ENCODE measurements at places on chromosomes 1 and 21. TPM values are rescaled to one million over a fixed set of nuclear protein-coding genes. Genes with fewer than 3 reads are reported as not detected.

Gene PPIAL4G
- total RNA-seq = not detected

Gene TNN
- total RNA-seq = not detected

Gene CFAP57
- 0.28 TPM for total RNA-seq

Gene LRRC39
- 0.46 TPM for total RNA-seq

Gene LENEP
- 0.18 TPM for total RNA-seq

Gene OVAAL
- total RNA-seq = not detected

Gene BCAR3
- total RNA-seq = 21.3 TPM

Gene GCSAML
- not detected for total RNA-seq

Gene HNRNPCL1
- not detected for total RNA-seq

Gene TMEM125
- total RNA-seq = not detected

Gene FMO3
- total RNA-seq = 0.57 TPM

Gene TMEM82
- total RNA-seq = not detected

Gene SLAMF7
- not detected for total RNA-seq

Gene TMCO1
- 65.0 TPM for total RNA-seq

Gene RNF2
- total RNA-seq = 18.1 TPM

Gene CELA2B
- 0.18 TPM for total RNA-seq

Gene TNFRSF4
- total RNA-seq = 0.14 TPM

Gene GPR52
- total RNA-seq = 0.55 TPM

Gene SELL
- total RNA-seq = 0.09 TPM

Gene ATAD3C
- total RNA-seq = not detected

Gene TFF2
- total RNA-seq = not detected

Gene OR2L3
- not detected for total RNA-seq

Gene AUNIP
- total RNA-seq = 0.28 TPM

Gene TRAF5
- total RNA-seq = 9.2 TPM

Gene FGR
- not detected for total RNA-seq

Gene SV2A
- total RNA-seq = 18.3 TPM

Gene THEM5
- not detected for total RNA-seq

Gene C21orf91
- 4.3 TPM for total RNA-seq

Gene BSND
- total RNA-seq = not detected

Gene VSIG8
- not detected for total RNA-seq

Gene OR2T5
- not detected for total RNA-seq

Gene LAMC2
- 8.5 TPM for total RNA-seq

Gene WNT9A
- 0.37 TPM for total RNA-seq

Gene AJAP1
- total RNA-seq = not detected

Gene VCAM1
- total RNA-seq = 191 TPM

Gene RBM11
- not detected for total RNA-seq

Gene NBPF4
- total RNA-seq = not detected

Gene SH2D2A
- not detected for total RNA-seq

Gene C1orf167
- total RNA-seq = 0.57 TPM

Gene CYP4A11
- total RNA-seq = not detected

Gene KIF14
- 1.2 TPM for total RNA-seq

Gene TMEM269
- total RNA-seq = under 0.01 TPM

Gene APOBEC4
- total RNA-seq = not detected

Gene SYCP1
- not detected for total RNA-seq

Gene SLAMF8
- not detected for total RNA-seq

Gene HSPG2
- 75.8 TPM for total RNA-seq

Gene RIMS3
- 0.14 TPM for total RNA-seq

Gene LCE2C
- not detected for total RNA-seq

Gene ALPL
- 1.5 TPM for total RNA-seq

Gene IL24
- 0.55 TPM for total RNA-seq

Gene GPR153
- 4.9 TPM for total RNA-seq
